Stimulated activated CD8-positive, alpha-beta memory T cell treated with anti-CD3 and anti-CD28 coated beads, Interleukin-7, amount 100 ng/mL, for 4 hours (primary cell): ENCODE measurements at places on chromosomes 16 and 17.

GRCh38 chr17:60135151-60135950, 14.4 kb upstream of the CA4 start:
- peak; percentile 73 for DNase-seq

GRCh38 chr17:74742978-74743545, 5.4 kb upstream of the NHERF1 start:
- no peak for DNase-seq

DNA sequence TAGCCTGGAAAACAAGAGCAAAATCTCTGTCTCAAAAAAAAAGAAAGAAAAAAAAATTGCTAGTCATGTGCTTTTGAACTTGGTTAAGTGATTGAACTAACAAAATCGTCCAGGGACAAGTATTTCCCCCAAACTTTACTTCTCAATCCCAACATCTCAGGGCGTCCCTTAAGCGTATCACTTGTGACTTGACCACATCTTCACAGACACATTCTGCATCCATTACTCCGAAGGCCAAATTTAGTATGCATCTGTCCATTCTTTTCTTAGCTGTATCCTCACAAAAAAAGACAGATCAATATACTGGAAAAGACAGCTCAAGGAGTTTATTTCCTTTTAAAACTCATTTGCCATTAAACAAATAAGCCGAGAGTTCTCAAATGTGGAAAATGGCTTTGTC, 5.9 kb upstream of the JPT1 start:
- no peak for DNase-seq

DNA sequence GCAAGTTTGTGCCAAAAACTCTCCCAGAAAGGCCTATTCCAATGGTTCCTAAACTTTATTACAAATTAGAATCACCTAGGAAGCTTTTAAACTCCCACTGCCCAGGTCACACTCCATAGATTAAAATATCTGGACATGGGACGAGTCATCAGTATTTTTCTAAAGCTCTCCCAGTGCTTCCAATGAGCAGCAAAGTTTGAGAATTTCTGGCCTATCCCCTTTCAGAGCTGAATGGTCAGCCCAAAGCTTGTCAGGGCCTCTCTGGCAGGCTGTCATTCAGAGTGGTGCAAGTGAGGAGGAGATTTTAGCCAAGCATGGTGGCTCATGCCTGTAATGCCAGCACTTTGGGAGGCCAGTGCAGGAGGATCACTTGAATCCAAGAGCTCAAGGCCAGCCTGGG, 2.4 kb downstream of the BCL6B start:
- no peak for DNase-seq

DNA sequence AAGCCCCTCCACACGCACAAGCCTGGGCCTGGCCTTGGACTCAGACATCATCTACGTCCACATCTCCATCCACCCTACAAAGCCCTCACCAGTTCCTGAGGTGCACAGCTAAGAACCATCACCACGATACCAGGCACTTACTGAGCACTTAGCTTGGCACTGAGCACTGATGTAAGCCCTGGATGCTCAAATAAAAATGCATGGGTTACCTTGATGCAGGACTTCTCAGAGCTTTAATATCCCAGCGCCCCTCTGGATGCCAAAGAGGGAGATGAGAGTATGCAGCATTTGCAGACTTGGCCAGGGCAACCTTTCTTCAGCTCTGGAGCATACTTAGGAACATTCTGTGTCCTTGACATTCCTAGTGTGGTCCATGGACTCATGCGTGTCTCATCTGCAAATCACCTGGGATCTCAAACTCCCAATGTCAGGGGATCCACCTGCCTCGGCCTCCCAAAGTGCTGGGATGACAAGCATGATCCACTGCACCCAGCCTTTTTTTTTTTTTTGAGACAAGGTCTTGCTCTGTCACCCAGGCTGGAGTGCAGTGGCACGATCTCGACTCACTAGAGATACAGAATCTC, 69.8 kb downstream of the RAB11FIP4 start:
- DNase-seq, result no peak
